ENCODE measurements at places on chromosomes 7 and 10. TPM values are rescaled to one million over a fixed set of nuclear protein-coding genes. Genes with fewer than 3 reads are reported as not detected.

- H3K27ac ChIP-seq, result no peak overlapping the region
- H3K36me3 ChIP-seq, result no peaks in the 10 kb centered on the region
- H3K27me3 ChIP-seq, result no peaks in the 10 kb centered on the region
- no peaks in the 10 kb centered on the region for H3K4me1 ChIP-seq
Observed at GRCh38 chr7:112887337-112887736, 97.1 kb upstream of the TMEM168 start.

- H3K4me3 ChIP-seq, result no peak overlapping the region
- no peak overlapping the region for H3K27ac ChIP-seq
Observed at GRCh38 chr7:103821092-103821491, 168.4 kb downstream of the RELN start.

DNA sequence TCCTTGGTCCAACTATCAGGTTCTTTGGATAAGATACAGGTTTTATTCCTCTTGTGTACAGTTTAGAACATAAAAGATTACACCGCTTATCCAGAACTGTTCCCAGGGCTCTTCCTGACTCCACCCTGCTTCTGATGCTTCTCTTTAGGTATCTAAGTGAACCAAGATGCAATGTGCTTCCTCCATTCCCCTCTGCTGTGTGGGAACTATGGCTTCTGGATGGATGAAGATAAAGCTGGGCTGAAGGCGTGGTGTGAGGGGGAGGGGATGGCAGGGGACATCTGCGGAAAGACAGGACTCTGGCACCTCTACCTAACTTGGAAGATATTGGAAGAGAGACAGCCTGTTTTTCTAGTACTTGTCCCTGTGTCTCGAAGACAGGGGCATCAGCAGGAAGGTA lies 209.9 kb upstream of the TBX20 start:
- no peak for DNase-seq
- H3K27me3 ChIP-seq, result no peaks in the 10 kb centered on the region
- H3K36me3 ChIP-seq, result no peaks in the 10 kb centered on the region
- H3K4me1 ChIP-seq, result no peaks in the 10 kb centered on the region
- H3K27ac ChIP-seq, result no peak overlapping the region
- H3K4me3 ChIP-seq, result no peak overlapping the region

DNA sequence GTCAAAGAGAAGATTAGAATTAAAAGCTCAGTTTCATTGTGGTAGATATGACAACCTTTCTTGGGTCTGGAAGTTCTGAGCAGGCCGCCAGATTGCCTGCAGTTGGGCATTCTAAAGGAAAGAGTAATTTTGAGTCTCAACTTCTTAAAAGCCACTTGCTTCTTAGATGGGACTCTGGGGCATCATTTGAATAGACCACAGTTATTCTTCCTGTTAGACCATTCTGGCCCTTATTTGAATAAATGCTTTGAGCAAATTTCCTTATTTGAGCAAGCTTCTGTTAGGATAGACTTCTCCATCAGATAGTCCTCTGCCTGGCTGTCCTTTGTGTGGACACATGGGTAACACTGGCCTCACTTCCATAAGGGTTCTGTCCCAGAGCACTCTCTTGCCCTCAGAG lies 40.2 kb downstream of the SND1 start:
- no peaks in the 10 kb centered on the region for H3K27me3 ChIP-seq
- no peaks in the 10 kb centered on the region for H3K4me1 ChIP-seq
- no peak overlapping the region for H3K27ac ChIP-seq
- no peak overlapping the region for H3K4me3 ChIP-seq
- H3K36me3 ChIP-seq, result peaks cover 51% of the 10 kb centered on the region
- no peak for DNase-seq

DNA sequence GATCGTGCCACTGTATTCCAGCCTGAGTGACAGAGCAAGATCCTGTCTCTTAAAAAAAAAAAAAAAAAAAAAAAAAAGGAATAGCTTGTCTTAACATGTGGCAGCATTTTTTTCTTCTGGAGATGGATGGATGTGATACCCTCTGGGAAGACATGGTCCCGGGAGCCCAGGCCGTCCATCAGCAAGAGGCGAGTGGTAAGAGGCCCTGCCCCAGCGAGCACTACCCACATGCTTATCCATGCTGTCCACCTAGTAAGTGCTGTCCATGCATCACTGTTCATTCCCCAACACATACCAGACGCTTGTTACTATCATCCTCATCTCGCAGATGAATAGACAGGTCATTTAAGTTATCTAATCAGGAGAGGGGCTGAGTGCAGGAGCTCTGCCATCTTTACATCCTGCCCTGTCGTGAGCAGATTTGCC lies 12.9 kb downstream of the ATP6V1F start:
- DNase-seq, result no peak
- H3K36me3 ChIP-seq, result no peaks in the 10 kb centered on the region

- no peak for DNase-seq
- H3K27ac ChIP-seq, result no peak overlapping the region
- H3K4me1 ChIP-seq, result no peaks in the 10 kb centered on the region
- no peaks in the 10 kb centered on the region for H3K36me3 ChIP-seq
- H3K4me3 ChIP-seq, result no peak overlapping the region
Observed at GRCh38 chr10:18436902-18437301, 214.5 kb downstream of the NSUN6 start.

- H3K27me3 ChIP-seq, result no peaks in the 10 kb centered on the region
- H3K4me1 ChIP-seq, result peaks cover 21% of the 10 kb centered on the region
- peaks cover 2% of the 10 kb centered on the region for H3K36me3 ChIP-seq
- no peak overlapping the region for H3K27ac ChIP-seq
- DNase-seq, result no peak
Observed at GRCh38 chr10:102612964-102613275, 31.4 kb upstream of the TRIM8 start.

DNA sequence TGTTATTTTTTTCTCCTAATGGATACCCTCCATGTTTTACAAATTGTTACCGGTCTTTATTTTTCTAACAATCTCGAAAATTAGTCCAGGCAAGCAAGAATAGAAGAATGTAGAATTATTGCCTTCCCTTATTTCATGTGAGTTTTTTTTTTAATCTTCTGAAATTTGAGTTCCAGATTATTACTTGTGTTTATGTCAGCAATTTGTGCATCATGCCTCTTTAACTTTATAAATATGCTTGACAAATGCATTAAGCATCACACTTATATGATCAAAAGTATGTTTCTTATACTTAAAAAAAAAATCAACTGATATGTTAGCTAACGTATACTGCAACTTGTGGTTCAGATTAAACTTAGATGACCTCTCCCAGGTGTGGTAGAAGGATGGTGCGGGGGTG lies 242.7 kb upstream of the VSTM2A start:
- no peak overlapping the region for H3K4me3 ChIP-seq
- H3K27ac ChIP-seq, result no peak overlapping the region
- no peaks in the 10 kb centered on the region for H3K4me1 ChIP-seq
- H3K36me3 ChIP-seq, result no peaks in the 10 kb centered on the region

DNA sequence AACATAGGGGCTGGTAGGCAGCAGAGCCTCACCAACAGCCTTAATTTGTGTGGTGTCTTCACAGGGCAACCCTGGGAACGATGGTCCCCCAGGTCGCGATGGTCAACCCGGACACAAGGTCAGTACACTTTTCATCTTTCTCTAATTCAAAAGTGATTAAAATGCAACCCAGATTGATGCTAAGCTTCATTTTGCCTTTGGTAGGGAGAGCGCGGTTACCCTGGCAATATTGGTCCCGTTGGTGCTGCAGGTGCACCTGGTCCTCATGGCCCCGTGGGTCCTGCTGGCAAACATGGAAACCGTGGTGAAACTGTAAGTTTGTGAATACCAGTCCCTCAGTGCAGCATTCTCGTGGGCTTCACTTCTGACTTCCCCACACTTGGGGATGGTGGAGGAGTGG lies 30.9 kb downstream of the COL1A2 start:
- H3K4me1 ChIP-seq, result peaks cover 21% of the 10 kb centered on the region
- no peaks in the 10 kb centered on the region for H3K27me3 ChIP-seq
- DNase-seq, result no peak
- peak overlapping the region; percentile 81 for H3K27ac ChIP-seq

DNA sequence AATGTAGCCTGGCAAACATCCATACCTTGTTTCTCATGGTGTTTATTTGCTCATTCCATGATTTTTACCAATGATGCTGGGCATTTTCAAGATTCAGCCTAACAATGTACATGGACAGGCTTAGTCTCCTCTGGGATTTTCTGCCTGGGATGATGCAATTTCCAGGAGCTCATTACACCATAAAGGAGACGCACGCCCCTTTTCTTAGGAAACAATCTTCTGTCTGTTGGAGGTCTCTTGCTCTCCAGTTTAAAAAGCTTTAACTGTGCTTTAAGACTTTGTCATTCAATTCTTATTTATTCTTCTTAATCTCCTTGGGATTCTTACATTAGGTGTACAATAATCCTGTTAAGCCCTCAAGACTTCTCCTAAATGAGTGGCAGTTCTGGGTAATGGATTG lies 150.3 kb upstream of the NRP1 start:
- H3K4me3 ChIP-seq, result no peak overlapping the region
- no peaks in the 10 kb centered on the region for H3K27me3 ChIP-seq
- no peak overlapping the region for H3K27ac ChIP-seq
- no peak for DNase-seq

DNA sequence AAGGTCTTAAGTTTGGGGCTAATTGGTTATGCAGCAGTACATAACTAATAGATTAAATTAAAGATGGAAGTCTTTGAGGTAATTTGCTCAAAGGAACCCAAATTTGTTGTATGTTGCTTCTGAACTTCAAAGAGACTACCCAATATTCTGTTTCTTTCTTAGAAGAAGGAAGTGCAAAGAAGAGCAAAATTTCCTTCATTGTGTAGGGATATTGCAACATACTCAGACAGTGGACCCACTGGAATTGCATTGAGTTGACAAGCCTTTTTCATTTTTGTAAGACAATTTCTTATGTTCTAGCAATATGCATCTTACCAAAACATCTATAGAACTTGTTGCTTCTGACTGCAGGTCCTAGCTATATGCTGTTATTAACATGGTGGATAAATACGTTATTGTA lies 527.8 kb downstream of the SH2D4B start:
- H3K36me3 ChIP-seq, result no peaks in the 10 kb centered on the region
- H3K4me3 ChIP-seq, result no peak overlapping the region
- H3K27ac ChIP-seq, result no peak overlapping the region
- H3K4me1 ChIP-seq, result no peaks in the 10 kb centered on the region
- H3K27me3 ChIP-seq, result no peaks in the 10 kb centered on the region
- no peak for DNase-seq

GRCh38 chr10:113484487-113484886 lies 68.4 kb upstream of the HABP2 start:
- H3K4me1 ChIP-seq, result no peaks in the 10 kb centered on the region
- H3K4me3 ChIP-seq, result no peak overlapping the region
- no peak for DNase-seq
- H3K27ac ChIP-seq, result no peak overlapping the region
- no peaks in the 10 kb centered on the region for H3K36me3 ChIP-seq
- H3K27me3 ChIP-seq, result no peaks in the 10 kb centered on the region

- H3K4me3 ChIP-seq, result no peak overlapping the region
- H3K4me1 ChIP-seq, result peaks cover 32% of the 10 kb centered on the region
- peak; percentile 86 for DNase-seq
- H3K36me3 ChIP-seq, result no peaks in the 10 kb centered on the region
- no peaks in the 10 kb centered on the region for H3K27me3 ChIP-seq
Observed at GRCh38 chr10:24254180-24254579, 45.2 kb downstream of the KIAA1217 start.

- no peak overlapping the region for H3K27ac ChIP-seq
- H3K4me3 ChIP-seq, result no peak overlapping the region
- DNase-seq, result no peak
Observed at GRCh38 chr10:60186315-60187071, 203.2 kb downstream of the ANK3 start.

DNA sequence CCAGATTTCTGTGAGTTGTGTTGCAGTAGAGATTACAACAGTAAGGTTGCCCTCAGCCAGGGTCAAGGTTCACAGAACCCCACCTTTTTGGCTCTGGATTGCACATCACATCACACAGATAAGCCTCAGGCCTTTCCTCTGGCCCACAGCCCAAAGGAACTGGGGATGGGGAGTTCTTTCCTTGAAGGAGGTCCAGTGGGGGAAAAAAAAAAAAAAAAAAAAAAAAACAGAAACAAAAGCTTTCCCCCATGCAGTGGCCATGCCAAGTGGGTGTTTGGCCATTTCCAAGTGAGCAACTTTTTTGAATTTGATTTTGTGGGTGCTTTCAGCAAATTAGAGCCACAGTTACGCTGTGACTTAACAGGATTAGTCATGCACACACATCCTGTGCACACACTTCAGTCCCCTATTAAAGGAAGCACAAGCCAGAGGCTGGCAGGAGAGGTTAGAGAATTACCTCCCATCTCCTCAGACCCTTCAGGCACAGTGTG lies 79.3 kb upstream of the NANOS1 start:
- no peaks in the 10 kb centered on the region for H3K27me3 ChIP-seq
- no peak overlapping the region for H3K27ac ChIP-seq
- peak; percentile 27 for DNase-seq
- no peaks in the 10 kb centered on the region for H3K36me3 ChIP-seq

DNA sequence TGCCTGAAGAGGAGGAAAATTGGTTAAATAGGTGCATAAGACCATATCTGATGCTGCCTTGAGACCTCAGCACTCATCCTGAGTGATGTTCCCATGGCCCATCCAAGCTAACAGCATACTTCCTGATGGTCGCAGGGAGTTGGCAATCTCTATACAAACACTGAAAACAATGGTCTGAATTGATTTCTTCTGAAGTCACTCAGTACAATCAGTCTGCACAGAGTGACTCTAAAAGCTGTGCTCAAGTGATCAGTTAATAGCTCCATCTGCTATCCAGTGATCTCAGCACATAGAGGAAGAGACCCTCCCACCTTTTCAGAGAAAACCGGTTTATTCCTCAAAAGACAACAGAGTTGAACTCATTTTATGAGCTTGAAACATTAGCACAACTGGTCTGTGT lies 3.9 kb downstream of the PPP1R17 start:
- no peak overlapping the region for H3K27ac ChIP-seq
- no peaks in the 10 kb centered on the region for H3K36me3 ChIP-seq
- DNase-seq, result no peak
- no peaks in the 10 kb centered on the region for H3K4me1 ChIP-seq

GRCh38 chr7:49513911-49514310 lies 259.5 kb upstream of the VWC2 start:
- H3K36me3 ChIP-seq, result no peaks in the 10 kb centered on the region
- H3K4me3 ChIP-seq, result no peak overlapping the region
- H3K27me3 ChIP-seq, result no peaks in the 10 kb centered on the region
- no peak for DNase-seq
- H3K4me1 ChIP-seq, result no peaks in the 10 kb centered on the region

GRCh38 chr7:17546189-17546588 lies 247.7 kb downstream of the AHR start:
- no peak for DNase-seq
- H3K36me3 ChIP-seq, result no peaks in the 10 kb centered on the region
- no peaks in the 10 kb centered on the region for H3K4me1 ChIP-seq
- no peak overlapping the region for H3K4me3 ChIP-seq
- H3K27me3 ChIP-seq, result no peaks in the 10 kb centered on the region

- H3K36me3 ChIP-seq, result no peaks in the 10 kb centered on the region
- H3K4me3 ChIP-seq, result no peak overlapping the region
- no peaks in the 10 kb centered on the region for H3K27me3 ChIP-seq
- H3K4me1 ChIP-seq, result no peaks in the 10 kb centered on the region
- peak; percentile 12 for DNase-seq
- H3K27ac ChIP-seq, result no peak overlapping the region
Observed at GRCh38 chr10:50044941-50045664, 22.7 kb upstream of the WASHC2A start.

Gene IL6
- total RNA-seq, result 2.5 TPM

Gene KCTD7
- total RNA-seq, result 11.6 TPM

Gene UNC5B
- 32.8 TPM for total RNA-seq

Gene CHST12
- 22.0 TPM for total RNA-seq

Gene STAG3
- total RNA-seq, result 0.36 TPM

Gene AKR1C4
- not detected for total RNA-seq

Gene SFTPD
- total RNA-seq, result 0.22 TPM

Gene BTBD16
- total RNA-seq, result not detected

Gene COL28A1
- total RNA-seq, result 0.11 TPM

Gene RBP3
- not detected for total RNA-seq

Measured in astrocyte (in vitro differentiated cells and primary cell).